ENCODE measurements at places on chromosomes 12 and 14. TPM values are rescaled to one million over a fixed set of nuclear protein-coding genes. Genes with fewer than 3 reads are reported as not detected.

- DNase-seq, result no peak
Measured at GRCh38 chr12:97760601-97761000, 298.0 kb downstream of the RMST start.

DNA sequence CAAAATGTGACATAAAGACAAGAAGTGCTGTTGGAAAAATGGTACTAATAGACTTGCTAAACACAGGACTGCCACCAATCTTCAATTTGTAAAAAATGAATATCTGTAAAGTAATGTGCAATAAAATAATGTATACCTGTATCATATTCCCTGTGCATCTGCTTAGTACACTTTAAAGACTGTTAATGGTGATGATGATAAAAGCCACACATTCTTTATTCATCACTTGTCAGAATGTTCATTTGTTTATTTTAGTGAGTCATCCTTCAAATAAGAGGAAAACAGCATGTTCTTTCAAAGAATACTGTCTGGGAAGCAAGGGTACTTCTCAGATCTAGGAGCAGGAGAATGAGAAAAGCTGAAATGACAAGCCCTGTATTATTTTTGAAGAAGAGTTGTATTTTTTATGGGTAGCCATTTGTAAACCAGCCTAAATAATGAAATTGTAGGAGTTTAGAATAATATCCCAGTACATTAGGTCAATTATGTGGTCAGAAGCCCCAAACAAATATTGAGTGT lies 78.3 kb upstream of the PSMA6 start:
- DNase-seq, result no peak

The PROX2 gene
- total RNA-seq, result not detected

- no peak for DNase-seq
Measured at GRCh38 chr14:99472937-99473336, 7.7 kb downstream of the SETD3 start.

DNA sequence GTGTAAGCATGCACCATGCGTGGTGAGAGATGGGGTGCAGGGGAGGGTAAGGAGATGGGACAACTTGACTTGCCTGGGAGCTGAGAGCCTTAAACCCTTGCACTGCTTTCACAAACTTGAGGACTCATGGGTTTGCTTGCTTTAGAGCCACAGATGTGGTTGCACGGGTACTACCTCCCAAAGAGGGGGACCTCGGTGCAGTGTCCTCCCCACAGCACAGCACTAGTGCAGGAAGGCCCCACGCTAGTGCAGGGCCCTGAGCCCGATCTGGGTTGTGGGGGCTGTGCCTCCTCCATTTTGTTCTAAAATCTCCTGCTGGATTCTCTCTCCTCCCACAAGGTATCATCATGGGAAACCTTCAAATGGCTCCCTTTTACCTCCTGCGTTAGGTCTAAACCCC lies 11.2 kb downstream of the KRT72 start:
- DNase-seq, result no peak

The CDKN3 gene
- total RNA-seq, result 53.7 TPM

GRCh38 chr12:117485984-117486839 lies 124.8 kb upstream of the NOS1 start:
- no peak for DNase-seq

- DNase-seq, result no peak
Measured at GRCh38 chr14:79177106-79177505, 1006.9 kb downstream of the NRXN3 start.

DNA sequence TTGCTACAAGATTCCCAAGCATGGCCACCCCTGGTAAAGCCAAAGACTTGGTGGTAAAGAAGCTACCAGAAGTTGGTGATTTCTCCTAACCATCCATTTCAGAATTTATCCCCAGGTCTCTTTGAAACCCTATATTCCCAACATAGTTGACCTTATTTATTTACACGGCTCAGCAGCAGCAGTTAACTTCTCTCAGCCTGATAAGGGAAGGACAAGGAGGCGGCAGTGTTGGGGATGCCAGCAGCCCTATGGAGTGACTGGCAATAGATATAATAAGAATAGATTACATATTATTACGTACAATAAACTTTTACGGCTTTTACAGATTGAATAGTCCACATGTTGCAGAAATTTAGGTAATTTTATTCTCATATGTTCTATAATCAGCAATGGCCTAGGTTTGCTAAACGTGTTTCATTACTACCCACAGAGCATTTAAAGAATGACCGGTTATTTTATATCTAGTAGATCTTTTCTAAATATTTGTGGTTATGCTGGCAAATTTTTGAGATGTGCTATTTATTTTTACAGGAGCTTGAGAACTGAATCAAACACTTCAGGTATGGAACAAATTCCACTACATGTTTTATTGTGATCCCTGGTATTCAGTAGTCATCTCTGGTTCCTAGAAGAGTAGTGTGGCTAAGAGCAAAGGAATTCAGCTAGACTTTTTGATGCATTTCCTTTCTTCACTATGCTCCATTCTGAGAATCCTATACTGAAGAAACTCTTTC lies 19.8 kb upstream of the PALS1 start:
- no peak for DNase-seq

The INSM2 gene
- not detected for total RNA-seq

DNA sequence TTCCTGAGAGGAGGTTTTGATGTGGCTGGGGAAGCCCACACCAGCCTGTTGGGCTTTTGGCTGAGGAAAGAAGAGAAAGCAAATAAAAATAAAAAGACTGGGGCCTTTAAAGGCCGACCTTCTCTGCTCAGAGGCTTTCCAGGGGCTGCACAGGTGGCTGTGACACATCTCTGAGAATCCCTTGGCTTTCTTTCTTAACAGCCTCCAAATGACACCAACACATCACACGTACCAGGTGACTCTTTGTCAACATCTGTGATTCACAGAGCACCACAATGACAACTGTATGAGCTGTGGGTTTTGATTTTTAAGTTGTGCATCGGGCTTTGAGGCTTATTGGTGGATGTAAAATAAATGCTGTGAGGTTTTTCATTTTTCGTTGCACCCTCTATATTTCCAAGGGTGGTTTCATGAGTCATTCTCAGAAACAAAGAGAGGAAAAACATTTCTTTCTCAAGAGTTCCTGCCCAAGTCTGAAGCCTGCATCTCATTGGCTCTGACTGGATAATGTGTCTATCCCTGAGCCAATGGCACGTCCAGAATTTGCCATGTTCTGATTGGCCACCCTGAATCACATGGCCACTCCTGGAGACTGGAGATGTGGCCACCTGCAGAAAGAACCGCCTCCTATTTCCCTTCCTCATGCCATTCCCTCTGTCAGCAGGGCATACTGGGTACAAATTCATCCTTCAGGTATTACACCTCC lies 349.0 kb downstream of the GLT1D1 start:
- DNase-seq, result no peak

The CLEC4A gene
- total RNA-seq, result not detected

DNA sequence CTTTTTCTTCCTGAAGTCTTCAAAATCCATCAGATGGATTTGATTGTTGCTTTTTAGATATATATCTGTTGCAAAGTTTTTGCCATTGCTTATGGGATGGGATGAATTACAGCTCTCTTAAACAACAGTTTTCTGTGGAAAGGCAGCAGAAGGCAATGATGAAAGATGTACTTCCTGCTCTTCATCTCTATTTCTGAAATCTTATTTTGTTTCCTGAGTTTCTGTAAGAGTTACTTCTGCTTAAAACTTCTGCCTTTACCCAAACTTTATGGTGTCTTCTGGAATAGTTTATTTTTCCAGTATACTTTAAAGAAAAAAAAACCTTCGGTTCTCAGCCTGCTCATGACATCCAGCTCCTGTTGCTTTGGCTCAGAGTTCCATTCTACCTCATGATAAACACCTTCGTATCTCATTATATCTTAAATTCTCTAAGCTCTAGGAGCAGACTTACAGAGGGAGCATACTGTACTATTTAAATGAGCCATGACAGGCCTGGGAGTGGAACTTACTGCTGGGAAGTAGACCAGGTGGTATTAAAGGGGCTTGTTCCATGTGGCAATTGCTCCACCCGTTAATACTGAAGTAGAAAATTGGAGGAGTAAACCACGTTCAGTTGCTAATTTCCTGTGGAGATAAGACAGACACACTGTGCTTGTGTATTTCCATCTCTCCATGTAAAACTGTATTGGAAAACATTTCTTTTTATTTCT lies 288.4 kb downstream of the FBXL14 start:
- no peak for DNase-seq

DNA sequence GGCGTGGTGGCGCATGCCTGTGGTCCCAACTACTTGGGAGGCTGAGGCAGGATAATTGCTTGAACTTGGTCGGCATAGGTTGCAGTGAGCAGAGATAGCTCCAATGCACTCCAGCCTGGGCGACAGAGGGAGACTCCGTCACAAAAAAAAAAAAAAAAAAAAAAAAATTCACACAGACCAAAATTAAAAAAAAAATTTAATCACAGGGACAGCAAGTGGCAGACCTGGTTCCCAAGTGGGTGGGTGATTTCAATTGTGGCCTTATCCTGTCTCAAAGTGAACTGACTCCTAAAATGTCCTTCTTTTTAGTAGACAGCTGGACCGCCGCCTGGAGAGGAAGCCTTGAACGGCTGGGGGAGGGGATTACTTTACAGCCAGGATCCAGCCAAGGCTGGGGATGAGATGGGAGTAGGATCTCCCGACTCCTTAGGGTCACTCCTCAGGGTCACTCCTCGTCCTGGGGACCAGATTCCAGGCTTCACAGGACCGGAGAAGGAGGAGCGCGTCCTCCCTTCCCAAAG lies 1.5 kb upstream of the KCNH3 start:
- DNase-seq, result no peak

- no peak for DNase-seq
Measured at GRCh38 chr14:41037388-41037787, 569.3 kb upstream of the LRFN5 start.

GRCh38 chr14:28468191-28469151 lies 298.1 kb upstream of the FOXG1 start:
- no peak for DNase-seq

GRCh38 chr14:89959853-89960445 lies 4.2 kb downstream of the TDP1 start:
- no peak for DNase-seq

Measured in MG63 (cell line).